ENCODE measurements at places on chromosomes 12 and 14.

DNA sequence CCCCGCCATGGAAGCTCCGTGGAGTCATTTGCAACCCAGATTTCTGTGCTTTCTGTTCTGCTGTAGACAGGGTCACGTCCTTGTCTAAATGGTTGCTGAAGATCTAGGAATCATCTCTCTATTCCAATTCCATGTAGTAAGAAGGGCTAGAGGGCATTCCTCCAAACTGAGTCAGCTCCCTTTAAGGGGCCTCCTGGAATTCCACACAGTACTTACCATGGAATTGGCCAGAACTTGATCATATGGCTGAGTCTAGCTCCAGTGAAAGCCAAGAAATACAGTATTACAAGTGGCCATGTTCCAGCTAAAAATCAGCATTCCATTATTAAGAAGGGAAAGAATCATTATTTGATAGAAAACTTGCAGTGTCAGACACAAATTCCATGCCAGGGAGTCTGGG lies 171.9 kb downstream of the PRKCH start:
- DNase-seq: no peak

DNA sequence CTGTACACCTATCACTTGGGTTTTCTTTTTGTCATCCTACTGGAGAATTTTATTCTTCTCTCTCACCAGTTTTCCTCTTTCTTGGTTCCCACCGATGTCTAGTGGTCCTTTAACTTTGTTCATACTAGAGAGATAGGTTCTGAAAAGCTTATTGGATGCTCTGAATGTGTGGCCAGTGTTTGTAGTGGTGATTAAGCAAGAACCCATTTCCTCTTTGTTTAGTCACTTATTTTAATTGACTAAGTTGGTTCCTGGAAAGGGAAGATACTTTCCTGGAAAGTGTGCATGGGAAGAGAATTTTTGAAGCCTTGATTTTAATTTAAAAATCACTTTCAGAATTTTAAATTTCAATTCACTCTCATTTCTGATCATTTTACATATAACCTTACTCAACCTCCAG lies 127.2 kb downstream of the OTOGL start:
- DNase-seq: no peak

GRCh38 chr14:68463705-68464374 lies 329.0 kb downstream of the ZFP36L1 start:
- DNase-seq: no peak

- DNase-seq: no peak
Observed at GRCh38 chr12:51832354-51833107, 16.0 kb downstream of the FIGNL2 start.

- DNase-seq: no peak
Observed at GRCh38 chr12:79424109-79424721, 266.5 kb downstream of the PAWR start.

- peak; percentile 10 for DNase-seq
Observed at GRCh38 chr14:65462411-65462810, 49.9 kb downstream of the FUT8 start.

Data from activated naive CD4-positive, alpha-beta T cell treated with Interleukin-2 at 50 U/mL for 16 hours (primary cell).